ENCODE measurements at places on chromosomes 5 and 9.

- no peak for DNase-seq
Measured at GRCh38 chr5:98961665-98962344, 33.0 kb upstream of the CHD1 start.

DNA sequence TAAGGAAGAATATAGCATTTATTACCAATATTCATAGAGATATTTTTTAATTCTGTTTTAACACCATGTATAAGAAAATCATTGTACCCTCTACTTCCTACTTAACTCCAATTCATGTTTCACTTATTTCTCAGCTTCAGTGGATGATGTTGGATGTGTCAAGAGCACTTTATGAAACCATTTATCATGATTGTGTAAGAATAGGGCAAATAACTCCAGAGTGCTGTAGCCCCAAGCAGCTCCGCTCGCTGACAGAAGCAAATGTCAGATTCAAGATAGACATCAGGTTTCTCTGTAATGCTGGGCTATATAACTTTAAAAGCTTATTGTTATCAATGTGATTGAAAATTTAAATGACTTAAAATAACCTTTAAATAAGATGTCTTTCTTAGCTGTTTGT, 50.4 kb downstream of the MAST4 start:
- DNase-seq, result no peak

DNA sequence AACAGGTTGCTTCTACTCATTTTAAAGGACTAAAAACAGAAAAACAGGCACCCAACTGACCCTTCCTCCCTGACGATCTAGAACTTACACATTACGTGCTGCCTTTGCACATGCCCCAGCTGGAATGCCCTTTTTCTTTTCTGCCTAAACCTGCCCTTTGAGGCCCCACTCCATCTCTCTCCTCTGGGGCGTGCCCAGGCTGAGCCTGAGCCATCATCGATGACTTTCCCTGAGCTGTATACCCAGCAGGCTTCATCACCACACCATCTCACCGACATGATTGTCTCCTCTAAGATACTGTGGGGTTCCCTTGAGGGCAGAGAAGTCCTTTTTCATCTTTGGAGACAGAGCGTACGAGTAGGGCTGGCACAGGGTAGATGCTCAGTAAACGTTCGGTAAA, 24.1 kb upstream of the GABBR2 start:
- DNase-seq, result no peak

GRCh38 chr5:156906807-156907206, 56.2 kb downstream of the TIMD4 start:
- DNase-seq, result no peak

GRCh38 chr5:5380298-5380697, 42.2 kb upstream of the ICE1 start:
- DNase-seq, result no peak

- DNase-seq, result no peak
Measured at GRCh38 chr5:119752921-119753886, 123.8 kb downstream of the FAM170A start.
